NCI-H1105 (cell line): ENCODE measurements at places on chromosomes 5 and 9.

DNA sequence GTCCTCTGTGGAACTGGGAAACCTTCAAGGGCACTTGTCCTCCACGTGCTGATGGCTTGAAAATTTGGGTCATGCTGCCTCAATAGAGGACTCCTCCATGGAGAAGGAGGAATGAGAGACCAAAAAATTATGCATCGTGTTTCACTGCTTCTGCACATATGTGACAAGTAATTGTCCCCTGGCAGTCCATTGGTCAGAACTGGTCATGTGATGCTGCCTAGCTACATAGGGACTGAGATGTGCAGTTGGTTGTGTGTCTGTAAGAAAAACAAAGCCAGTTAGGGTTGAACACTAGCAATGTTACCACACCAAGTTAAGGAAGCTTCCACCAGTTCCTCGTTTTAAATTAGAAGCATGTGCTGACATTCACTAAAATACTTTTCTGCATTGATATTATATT lies 201.9 kb upstream of the ANKH start:
- DNase-seq, result no peak

DNA sequence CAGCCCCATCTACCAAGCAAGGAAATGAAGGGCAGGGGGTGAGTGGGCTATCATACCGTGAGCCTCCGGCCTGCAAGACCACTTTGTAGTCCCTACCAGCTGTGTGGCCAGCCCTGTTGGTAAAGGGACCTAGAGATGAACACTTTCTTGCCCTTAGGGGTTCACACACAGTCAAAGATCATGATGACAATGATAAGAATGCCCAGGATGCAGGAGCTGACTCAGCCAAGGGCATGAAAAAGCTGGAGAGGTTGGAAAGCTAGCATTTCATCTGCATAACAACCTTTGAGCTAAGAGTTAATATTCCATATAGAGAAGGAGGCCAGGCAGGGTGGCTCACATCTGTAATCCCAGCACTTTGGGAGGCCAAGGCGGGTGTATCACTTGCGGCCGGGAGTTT lies 19.2 kb upstream of the FGFR4 start:
- DNase-seq, result no peak

GRCh38 chr5:143229426-143229895 lies 174.0 kb downstream of the NR3C1 start:
- DNase-seq, result no peak

GRCh38 chr9:107378006-107378405 lies 94.9 kb downstream of the RAD23B start:
- DNase-seq, result no peak

- no peak for DNase-seq
Observed at GRCh38 chr5:127834554-127834953, 131.4 kb downstream of the CCDC192 start.

DNA sequence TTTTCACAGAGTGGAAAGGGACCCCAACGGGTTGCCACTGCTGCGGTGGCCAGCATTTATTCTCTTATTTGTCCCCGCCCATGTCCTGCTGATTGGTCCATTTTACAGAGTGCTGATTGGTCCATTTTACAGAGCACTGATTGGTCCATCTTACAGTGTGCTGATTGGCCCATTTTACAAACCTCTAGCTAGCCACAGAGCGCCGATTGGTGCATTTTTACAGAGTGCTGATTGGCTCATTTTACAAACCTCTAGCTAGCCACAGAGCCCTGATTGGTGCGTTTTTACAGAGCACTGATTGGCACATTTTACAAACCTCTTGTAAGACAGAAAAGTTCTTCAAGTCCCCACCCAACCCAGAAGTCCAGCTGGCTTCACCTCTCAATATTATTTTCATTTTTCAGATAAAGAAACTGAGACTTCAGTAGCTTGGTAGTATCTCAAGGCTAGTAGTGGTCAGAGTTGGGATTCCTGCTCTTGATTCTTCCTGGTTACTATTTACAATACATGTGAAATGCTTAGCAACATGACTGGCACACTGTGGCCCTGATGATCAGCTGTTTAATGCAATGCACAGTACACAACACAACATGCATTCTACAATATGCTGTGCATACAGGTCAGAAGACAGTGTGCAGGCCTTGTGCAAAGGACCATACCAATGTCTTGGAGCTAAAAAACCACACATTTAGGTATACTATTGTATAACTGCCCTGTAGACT lies 63.6 kb upstream of the BOD1 start:
- no peak for DNase-seq

DNA sequence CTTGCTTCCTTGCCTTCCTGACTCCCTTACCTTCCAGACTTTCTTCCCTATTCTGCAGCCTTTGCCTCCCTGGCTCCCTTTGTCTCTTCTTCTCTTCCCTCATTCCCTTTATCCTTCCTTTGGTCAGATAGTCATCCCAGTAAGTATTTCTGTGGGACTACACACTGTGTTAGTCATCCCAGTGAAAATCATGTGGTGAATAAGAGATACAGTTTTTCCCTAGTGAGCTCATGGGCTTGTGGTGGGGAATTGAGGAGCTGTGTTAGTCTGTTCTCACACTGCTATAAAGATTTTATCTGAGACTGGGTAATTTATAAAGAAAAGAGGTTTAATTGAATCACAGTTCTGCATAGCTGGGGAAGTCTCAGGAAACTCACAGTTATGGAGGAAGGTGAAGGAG lies 109.8 kb upstream of the EDIL3 start:
- no peak for DNase-seq

- DNase-seq, result no peak
Observed at GRCh38 chr5:116420540-116420939, 154.1 kb downstream of the SEMA6A start.

DNA sequence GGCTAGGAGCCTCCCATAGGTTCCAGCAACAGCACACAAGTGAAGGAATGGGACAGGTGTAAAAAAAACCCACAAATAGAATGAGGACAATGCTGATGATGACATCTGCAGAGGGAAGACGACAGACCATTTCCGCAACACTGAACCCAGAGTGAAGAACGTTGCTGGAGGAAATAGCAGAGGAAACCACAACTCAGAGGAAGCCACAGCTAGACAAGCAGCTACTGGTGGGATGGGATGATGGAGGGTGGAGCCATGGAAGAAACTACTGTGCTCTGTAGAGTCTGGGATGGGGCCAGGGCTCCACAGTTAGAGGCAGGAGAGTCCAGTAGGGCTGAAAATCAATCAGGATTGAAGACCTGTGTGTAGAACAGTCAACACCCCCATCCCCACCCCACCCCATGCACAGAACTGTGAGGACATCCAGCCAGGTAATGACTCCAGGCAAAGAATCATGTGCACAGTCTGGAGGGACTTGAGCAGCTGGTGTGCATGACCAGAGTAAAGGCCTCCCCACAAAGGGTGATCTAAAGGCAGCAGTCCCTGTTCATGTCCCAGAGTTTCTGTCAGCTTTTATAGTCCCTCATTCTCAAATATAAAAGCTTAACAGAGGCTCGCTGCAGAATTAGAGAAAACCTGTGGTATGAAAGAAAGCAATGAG lies 65.2 kb upstream of the SPIN1 start:
- no peak for DNase-seq

DNA sequence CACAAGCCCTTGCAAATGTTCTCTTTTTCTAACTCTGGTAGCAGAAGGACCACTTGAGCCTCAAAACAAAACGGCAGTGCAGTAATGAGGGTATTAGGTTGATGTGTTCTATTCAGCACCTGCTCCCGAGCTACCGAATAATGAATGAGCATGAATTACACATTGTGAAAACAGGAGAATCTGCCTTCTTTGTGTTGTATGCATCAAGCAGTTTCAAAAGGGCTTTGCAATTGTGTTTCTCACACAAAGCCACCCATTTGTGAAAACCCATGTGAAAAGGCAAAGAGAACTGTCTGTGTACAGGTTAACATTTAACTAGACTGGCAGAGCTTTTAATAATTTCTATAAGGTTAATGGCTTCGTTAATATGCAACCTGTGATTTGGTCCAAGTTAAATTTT lies 97.8 kb downstream of the STK32A start:
- peak; percentile 72 for DNase-seq

DNA sequence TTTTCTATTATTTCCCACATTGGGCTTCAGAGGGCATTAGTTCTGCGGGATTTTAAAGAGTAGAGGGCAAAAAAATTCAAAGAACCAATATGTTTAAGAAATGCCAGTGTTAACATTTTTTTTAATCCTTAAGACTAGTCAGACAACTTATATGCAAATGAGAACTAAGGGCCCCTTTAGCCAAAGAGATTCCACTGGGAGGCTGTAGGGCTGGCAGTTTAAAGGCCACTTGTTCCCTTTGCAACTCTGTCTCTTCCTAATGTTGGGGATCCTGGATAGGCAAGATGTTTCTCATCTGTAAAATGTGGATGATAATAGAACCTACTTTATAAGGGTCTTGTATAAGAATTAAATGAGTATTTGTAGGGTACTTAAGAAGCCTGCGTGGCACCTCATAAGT lies 1395.9 kb downstream of the PTPRD start:
- DNase-seq, result no peak

DNA sequence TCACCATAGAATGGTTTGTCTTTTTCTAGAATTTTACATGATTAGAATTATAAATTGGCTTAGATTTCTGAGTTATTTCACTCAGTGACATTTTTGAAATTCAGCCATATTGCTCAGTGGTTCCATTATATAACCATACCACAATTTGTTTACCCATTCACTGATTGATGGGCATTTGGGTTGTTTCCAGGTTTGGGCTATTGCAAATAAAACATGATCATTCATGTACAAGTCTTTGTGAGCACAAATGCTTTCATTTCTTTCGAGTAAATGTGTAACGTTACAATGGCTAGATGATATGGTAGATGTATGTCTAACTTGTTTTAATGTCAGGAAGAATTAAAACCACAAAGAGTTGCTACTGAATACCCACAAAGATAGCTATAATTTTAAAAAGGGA lies 279.9 kb upstream of the TARS1 start:
- no peak for DNase-seq

DNA sequence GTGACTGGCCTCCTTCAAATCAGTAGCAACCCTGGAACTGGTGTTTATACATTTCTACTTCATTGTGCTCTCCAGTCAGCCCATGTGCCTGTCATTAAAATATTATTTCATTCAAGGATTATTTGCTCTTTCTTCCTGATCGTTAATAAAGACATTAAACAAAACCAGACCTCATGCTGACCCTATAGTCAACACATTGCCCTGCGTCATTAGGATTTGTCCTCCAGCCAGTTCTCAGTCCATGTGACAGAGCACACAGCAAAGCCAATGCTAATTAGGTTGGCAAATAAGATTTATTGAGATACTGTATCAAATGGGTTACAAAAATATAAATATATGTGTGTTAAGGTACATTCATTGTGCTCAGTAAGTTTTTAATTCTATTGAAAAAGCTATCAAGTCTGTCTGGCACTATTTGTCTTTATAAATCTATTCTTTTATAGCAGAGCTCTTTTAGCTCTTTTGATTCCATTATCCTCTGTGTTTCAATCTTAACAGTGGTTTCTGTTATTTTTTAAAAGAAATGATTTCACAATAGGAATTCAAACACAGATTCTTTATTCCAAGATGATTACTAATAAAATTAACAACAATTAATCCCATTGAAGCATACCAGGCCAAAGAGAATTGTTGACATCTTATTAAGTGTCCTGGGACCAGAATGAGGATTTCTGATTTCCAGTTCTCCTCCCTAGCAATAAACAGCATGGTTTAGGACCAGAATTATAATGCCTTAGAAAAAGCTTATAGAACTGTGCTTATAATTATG lies 209.4 kb upstream of the RGMB start:
- no peak for DNase-seq

GRCh38 chr5:77259476-77259875 lies 49.0 kb downstream of the PDE8B start:
- DNase-seq, result no peak

GRCh38 chr5:666816-667498 lies 26.2 kb downstream of the TPPP start:
- DNase-seq, result no peak

DNA sequence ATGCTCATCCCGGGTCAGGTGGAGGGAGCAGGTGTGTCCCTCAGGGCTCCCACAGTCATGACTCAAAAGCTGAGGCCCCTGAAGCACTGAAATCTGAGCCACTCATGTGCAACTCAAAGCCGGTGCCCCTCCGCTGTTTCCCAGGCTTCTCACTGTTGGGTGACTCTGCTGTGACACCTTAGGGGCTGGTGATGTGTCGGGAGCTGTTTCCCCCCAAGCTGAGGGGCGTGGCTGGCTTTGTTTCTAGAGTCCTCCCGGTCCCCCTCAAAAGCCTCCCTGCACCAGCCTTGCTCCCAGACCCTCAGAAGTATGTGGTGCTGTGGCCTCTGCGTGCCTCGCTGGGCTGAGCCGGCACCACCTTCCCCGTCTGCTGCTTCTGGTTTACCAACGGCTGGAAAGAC lies 39.7 kb downstream of the PLPP7 start:
- DNase-seq, result no peak
